ENCODE measurements at places on chromosomes 16 and 17.
A peak's percentile ranks its signal among the peaks of the same experiment; 100 is the strongest.

GRCh38 chr16:19497176-19497575, 24.7 kb downstream of the GDE1 start:
- no peak for DNase-seq

DNA sequence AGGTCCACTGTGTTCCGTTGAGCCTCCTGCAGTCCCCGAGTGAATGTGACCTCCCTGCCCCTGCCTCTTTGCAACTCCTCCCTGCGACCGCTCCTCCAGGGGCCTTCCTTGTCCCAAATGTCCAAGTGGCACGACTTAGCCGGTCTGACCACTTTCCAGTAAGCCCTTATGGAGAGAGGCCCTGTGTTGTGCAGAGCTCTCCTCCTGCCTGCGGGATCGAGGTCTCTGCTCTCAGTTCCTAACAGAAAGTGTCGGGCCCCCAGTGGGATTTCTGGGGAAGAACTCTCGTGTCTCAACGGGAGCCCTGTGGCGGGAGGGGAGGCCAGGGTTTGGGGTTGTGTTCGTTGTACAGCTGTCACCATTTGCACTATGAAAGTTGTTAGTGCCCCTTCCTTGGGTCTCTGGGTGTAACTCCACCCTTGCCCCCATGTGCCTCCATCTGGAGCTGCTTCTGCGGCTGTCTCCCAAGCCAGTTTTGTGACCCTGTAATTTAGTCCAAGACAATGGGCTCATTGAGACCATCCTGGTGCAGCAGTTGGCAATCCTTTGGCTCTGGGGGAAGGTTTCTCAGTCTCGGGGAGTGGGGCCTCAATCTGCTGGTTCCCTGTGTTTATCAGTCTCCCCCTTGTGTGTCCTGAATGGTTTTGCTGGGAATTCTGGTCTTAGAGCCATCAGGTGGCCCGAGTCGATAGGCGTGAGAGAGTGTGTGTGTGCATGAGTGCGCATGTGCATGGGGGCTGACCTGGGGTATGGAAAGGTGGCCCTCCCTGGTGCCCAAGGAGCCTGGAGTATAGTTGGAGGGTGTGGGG, 234.5 kb downstream of the SEC14L1 start:
- peak; percentile 17 for DNase-seq

- no peak for DNase-seq
Observed at GRCh38 chr17:64355536-64356303, 34.9 kb downstream of the PECAM1 start.

DNA sequence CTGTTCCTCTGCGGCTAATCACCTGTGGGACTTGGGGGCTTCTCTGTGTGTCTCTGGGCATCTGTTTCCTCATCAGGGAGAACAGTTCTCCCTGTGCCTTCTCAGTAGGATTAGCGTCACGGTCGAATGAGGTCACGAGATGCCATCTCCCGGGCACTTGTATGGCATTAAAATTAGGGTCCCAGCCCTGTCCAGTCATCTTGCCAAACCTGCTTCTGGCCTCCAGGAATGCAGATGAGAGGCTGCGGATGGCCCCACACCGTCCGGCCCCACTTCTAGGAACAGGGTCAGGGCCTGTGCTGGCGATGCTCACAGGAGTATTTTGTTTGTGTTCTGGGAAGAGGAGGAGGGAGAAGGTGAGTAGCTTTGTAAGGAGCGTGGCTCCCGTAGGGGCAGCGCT, 58.5 kb downstream of the OR1D5 start:
- peak; percentile 84 for DNase-seq

- no peak for DNase-seq
Observed at GRCh38 chr16:83004868-83005652, 378.3 kb downstream of the CDH13 start.

DNA sequence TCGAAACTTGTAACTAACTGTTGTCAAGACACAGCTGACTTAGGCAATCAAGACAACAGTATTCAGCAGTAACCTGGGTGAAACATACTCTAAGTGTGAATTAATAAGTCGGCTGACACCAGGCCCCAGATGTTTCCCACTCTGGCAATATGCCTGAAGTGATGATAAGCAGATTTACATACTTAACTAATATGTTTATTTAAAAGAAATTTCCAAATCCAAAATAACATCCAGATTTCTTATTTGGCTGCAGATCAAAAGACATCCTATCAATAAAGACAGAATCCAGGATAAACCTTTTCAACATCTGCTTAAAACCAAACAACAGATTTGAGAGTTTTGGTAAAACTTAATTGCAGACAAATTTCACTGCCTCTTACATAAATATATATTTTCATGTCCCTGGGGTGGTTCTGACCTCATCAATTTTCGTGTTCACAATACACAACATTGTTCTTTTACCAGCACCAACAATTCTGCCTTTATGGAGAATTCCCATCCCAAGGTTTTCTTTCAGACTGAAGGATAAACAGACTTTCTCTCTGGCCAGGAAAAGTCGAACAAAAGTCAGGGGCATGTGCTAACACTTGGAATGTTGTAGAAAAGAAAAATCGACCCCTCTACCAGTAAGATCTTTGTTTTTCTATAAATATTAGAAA, 45.1 kb upstream of the TOX3 start:
- DNase-seq = no peak

DNA sequence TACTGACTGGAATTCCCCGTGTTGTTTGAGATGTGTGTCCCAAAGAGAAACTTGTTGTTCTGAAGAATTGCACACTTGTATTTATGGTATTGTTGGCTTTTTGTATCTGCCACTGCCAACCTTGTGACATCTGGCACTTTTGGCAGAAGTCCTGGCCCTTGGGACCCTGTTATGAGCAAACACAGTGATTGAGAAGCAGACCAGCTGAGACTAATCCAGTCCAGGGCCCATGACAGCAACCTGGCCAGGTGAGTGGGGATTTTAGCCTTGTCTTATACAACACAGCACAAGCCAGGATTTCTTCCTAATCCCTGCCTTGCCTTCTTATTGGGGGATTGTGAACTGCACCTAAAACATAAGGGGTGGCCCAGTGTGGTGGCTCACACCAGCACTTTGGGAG, 80.0 kb downstream of the NTN1 start:
- DNase-seq = no peak

GRCh38 chr17:74862108-74862901, 2.6 kb upstream of the GRIN2C start:
- peak; percentile 77 for DNase-seq

DNA sequence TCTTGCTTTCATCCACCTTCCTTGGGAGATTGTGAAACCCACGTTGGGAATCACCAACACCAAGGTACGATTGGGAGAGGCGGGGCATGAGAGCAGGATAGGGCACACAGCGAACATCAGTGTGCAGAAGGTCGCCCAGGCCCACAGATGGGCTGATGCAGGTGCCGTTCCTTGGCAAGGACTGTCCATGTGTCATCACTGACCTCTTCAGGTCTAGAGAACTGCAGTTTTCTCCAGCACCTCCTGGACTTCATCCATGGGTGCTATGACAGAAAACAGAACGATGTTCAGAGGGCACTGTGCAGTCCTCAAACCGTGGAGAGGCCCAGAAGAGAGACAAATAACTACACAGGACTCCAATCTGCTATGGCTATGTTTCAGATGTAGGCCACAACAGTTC, 23.9 kb upstream of the TAT start:
- DNase-seq = no peak

- peak; percentile 99 for DNase-seq
Observed at GRCh38 chr16:21300309-21301167, 22.4 kb upstream of the CRYM start.

- no peak for DNase-seq
Observed at GRCh38 chr16:90012991-90013745, 6.1 kb downstream of the DBNDD1 start.

All from adrenal gland (tissue), 19 donors.